ENCODE measurements at places on chromosomes 12 and 14. TPM values are rescaled to one million over a fixed set of nuclear protein-coding genes. Genes with fewer than 3 reads are reported as not detected.

DNA sequence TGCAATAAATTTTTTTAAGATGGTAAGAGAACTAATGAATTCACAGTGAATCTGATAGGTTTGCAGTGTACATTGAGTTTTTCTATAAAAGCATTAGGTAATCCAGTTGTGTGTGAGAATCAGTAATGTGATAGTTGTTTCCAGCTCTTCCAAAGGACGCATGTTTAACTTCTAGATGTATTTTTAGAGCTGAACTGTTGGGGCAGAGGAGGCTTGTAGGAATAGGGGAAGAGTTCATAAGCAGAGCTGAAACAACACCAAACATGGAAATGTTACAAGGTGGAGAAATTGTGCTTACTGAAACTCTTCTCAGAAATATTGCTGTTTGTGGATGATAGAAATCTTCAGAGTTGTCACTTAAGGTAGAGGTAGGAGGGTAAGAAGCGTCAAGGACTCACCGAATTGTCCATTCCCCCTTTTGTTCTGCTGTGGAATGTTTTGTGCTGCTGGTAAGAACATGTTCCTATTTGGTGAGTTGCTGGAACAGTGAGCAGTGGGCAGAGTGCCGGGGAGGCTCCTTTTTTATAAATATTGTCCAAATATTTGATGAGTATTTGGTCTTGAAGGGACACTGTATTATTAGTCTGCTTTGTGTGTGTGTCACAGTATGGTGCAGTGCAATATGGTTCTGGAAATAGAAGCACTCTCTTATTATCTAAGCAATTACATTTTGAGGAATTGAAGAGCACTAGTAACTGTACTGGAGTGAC, 76.7 kb downstream of the ANO6 start:
- peak; percentile 58 for ATAC-seq

DNA sequence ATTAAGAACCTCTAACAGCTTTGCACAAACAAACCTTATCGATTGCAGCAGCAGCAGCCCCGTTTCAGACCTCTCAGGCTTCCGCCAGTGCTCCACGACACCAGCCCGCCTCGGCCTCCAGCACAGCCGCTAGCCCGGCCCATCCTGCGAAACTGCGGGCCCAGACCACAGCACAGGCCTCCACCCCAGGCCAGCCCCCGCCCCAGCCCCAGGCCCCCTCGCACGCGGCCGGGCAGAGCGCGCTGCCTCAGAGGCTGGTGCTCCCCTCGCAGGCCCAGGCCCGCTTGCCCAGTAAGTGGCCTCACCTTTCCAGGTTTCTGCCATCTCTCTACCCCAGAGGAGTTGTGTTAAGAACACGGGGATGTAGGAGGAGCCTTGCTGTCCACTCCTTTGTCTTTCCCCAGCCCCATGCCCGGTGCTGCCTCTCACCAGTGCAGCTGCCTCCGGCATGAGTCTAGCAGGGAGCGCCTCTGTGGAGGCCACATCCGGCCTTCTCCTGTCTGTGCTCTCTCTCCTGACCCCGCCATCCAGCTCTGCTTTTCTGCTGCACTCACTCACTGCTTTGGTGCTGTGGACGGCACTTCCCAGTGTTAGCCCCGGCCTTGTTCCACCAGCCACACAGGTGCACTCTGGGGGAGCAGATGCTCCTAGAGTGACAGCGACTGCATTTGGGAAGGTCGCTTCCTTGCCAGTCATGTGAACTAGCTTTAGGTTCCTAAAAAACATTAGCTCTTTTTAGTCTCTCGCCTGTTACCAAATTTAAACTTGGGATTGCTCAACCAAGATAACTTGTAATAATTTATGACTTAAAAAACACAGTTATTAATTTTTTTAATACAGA, 71.5 kb downstream of the EP400 start:
- ATAC-seq: peak; percentile 25

DNA sequence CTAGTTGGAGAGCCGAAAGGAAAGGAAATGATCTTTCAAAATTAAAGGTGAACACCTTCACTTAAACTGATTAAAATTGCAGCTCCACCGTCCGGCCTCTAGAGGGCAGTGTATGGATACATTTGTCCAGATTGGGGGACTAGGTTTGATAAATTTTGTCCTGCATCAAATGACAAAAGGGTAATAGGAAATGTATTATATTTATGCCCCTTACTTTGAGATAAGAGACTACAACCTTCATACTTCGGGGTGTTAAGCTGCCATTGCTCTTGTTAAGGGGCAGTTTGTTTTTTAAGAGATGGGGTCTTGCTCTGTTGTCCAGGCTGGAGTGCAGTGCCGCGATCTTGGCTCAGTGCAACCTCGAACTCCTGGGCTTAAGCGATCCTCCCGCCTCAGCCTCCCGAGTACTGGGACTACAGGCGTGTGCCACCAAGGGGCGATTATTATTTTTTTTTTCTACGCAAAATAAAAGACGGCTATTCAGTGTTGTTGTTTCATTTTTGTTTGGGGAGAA, 818 bp upstream of the SUOX start:
- ATAC-seq: no peak

GRCh38 chr14:79709573-79709972, 501.7 kb downstream of the DIO2 start:
- ATAC-seq: peak; percentile 88

GRCh38 chr14:30519961-30520360, 39.0 kb upstream of the G2E3 start:
- no peak for ATAC-seq

DNA sequence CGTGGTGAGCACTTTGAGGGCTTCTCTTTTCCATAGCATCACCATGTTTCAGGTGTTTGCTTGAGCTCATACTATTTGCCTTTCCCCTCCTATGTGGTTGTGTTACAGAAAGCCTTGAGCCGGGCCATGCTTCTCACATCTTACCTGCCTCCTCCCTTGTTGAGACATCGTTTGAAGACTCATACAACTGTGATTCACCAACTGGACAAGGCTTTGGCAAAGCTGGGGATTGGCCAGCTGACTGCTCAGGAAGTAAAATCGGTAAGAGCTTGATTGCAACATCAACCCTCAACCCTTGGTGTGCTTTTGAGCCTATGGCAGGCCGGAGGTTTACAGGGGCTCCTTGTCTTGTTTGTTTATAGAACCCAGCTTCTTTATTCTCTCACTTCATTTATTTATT, 8.1 kb downstream of the LETMD1 start:
- no peak for ATAC-seq

- no peak for ATAC-seq
Observed at GRCh38 chr12:98422812-98423211, 92.6 kb upstream of the TMPO start.

GRCh38 chr12:68939505-68939904, 6.5 kb upstream of the CPM start:
- ATAC-seq: no peak

Gene CABP1
- total RNA-seq: 0.27 TPM

Gene GZMH
- total RNA-seq: not detected

Gene MYO1H
- total RNA-seq: 0.22 TPM

Gene DNAI7
- total RNA-seq: 13.3 TPM

Gene KRT4
- total RNA-seq: 2.4 TPM

Gene SRRM4
- total RNA-seq: 20.9 TPM

Gene MFAP5
- not detected for total RNA-seq

Data from motor neuron (in vitro differentiated cells).